H1 (cell line): ENCODE measurements at places on chromosomes 12 and 14. TPM values are rescaled to one million over a fixed set of nuclear protein-coding genes. Genes with fewer than 3 reads are reported as not detected.

DNA sequence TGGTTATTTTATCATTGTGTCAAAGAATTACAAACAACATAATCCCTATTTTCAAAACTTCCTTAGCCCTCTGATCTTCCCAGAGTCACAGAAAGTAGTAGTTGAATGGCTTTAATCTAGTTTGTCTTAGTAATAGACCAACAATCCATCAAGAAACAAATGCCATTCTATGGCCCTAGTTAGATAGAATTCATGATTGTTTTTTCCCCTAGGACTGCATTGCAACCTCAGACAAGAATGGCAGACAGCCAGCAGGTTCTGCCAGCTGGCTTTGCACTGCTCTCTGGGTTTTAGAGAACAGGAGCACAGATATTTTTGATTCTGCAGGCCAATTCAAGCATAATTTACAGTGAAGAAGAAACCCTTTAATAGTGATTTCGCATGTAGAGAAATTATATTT, 33.8 kb downstream of the SYT1 start:
- no peak overlapping the region for H3K4me3 ChIP-seq
- no peak for DNase-seq
- H3K4me1 ChIP-seq = no peaks in the 10 kb centered on the region
- H3K36me3 ChIP-seq = no peaks in the 10 kb centered on the region

DNA sequence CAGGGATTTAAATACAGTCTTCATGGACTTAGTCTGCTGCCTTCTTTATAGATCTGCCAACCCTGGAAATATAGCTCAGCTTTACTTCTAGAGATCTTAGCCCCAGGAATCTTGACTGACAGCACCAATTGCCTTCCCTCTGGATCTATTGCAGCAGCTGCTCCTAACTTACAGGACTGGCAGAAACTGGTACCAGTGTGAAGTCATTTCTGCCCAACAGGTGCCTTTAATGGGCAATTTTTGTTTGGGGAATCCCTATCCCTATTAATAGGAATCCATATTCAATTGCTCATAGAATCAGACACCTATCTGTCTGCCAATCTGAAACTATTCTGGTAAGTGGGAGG, 27.2 kb downstream of the SPX start:
- no peak overlapping the region for H3K27ac ChIP-seq
- no peaks in the 10 kb centered on the region for H3K36me3 ChIP-seq
- no peaks in the 10 kb centered on the region for H3K27me3 ChIP-seq
- no peak overlapping the region for H3K4me3 ChIP-seq
- no peaks in the 10 kb centered on the region for H3K4me1 ChIP-seq

OR4M1 gene
- total RNA-seq = not detected in 2 replicates

DNA sequence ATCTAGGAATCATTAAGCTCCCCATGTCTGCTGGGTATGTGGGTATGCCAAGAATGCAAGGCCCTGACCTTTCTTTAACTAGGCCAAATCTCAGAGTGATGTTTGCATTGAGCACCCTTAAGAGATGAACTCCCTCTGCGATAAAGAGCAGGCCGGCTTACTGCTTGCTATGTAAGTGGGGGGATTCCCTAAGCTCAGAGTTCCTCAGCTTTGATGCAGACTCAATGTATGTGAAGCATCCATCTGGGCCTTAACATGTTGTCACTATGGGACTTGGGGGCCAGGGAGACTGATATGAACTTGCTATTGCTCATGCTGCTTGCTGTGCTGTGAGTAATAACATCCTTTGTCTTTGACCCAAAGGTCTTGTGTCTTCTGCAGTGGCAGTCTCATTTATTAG, 149.7 kb downstream of the C12orf75 start:
- no peaks in the 10 kb centered on the region; the same call in 1 of the 2 replicates for H3K4me1 ChIP-seq
- H3K27ac ChIP-seq = no peak overlapping the region
- 0 out of 2 replicates have a peak, but pooled peaks cover 2% of the 10 kb centered on the region for H3K27me3 ChIP-seq
- DNase-seq = no peak
- H3K4me3 ChIP-seq = no peak overlapping the region

PTGER2 gene
- total RNA-seq = 1.2 TPM in 2 replicates

NFATC4 gene
- total RNA-seq = 47.3 and 51.2 TPM in 2 replicates

SPTSSA gene
- total RNA-seq = 23.5 and 24.9 TPM in 2 replicates

DNA sequence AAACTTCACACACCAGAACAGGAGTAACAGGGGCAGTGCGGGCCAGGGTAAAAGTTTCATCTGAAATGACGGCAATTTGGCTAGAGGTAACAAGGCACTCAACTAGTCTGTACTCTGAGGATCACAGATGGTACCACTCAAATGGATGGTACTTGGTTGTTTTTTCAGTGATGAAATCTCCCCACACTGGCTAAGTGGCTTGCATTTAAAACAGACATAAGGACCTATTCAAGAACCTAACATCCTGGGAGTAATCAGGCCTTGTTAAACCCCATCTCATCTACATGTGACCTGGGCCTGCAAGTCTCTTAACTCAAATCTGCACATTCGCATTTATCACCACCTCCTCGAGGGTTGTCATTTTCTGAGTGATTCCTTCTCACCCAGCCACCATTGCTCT, 90.8 kb downstream of the PRKAB1 start:
- no peaks in the 10 kb centered on the region for H3K4me1 ChIP-seq
- no peak overlapping the region for H3K27ac ChIP-seq
- H3K4me3 ChIP-seq = no peak overlapping the region
- H3K27me3 ChIP-seq = no peaks in the 10 kb centered on the region
- DNase-seq = no peak
- H3K36me3 ChIP-seq = peaks cover 48% of the 10 kb centered on the region

DNA sequence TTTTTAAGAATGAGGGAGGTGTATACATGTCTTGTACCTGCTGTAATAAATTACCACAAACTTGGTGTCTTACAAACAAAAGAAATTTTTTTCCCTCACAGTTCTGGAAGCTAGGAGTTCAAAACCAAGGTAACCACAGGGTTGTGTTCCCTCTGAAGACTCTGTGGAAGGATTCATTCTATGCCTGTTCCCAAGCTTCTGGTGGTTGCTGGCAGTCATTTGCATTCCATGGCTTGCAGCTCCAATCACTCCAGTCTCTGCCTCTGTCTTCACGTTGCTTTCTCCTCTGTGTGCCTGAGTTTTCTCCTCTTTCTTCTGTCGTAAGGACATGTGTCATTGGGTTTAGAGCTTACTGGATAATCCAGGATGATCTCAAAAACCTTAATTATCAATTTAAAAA, 15.4 kb upstream of the ZNF641 start:
- no peaks in the 10 kb centered on the region for H3K36me3 ChIP-seq
- DNase-seq = no peak
- no peaks in the 10 kb centered on the region for H3K27me3 ChIP-seq

- no peaks in the 10 kb centered on the region; the same call in 1 of the 2 replicates for H3K27me3 ChIP-seq
- no peak overlapping the region for H3K4me3 ChIP-seq
- no peak for DNase-seq
- H3K4me1 ChIP-seq = no peaks in the 10 kb centered on the region
- H3K27ac ChIP-seq = no peak overlapping the region
Observed at GRCh38 chr14:101789222-101789621, 27.7 kb downstream of the PPP2R5C start.

DNA sequence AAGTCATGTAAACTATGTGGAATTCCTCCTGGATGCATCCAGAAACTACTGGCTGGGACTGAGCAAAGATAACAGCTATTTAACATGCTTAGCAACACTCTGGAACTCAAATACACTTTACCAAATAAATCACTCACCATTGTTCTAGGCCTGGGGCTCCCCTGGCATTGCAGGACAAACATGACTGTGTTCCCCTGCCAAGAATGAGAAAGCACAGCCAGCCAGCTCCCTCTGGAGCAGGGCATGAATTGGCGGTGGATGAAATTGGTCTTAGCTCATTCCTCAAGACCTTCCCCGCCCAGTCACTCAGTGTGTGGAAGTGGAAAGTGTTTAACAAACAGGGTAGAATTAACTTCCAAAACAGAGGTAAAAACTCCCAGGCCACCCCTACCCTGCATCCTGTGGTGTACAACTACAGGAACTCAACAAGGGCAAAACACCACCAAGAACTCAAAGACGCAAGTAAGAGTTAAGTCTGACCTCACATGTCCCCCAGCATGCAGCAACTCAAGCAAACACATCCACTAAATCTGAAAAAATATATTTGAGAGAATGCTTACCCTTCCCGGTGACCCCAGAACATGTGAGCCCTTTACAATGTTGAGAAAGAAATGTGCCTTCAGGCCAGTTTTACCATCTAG, 58.4 kb upstream of the BDKRB2 start:
- H3K36me3 ChIP-seq = no peaks in the 10 kb centered on the region
- DNase-seq = peak; percentile 30
- H3K4me1 ChIP-seq = no peaks in the 10 kb centered on the region

GRCh38 chr14:50756300-50756699, 74.7 kb downstream of the NIN start:
- H3K36me3 ChIP-seq = peaks cover 8% of the 10 kb centered on the region; the same call in 1 of the 2 replicates
- no peak for DNase-seq
- no peaks in the 10 kb centered on the region for H3K4me1 ChIP-seq
- H3K27me3 ChIP-seq = no peaks in the 10 kb centered on the region

FGF23 gene
- 0.42 and 0.67 TPM in 2 replicates for total RNA-seq

LTBP2 gene
- 0.59 and 0.89 TPM in 2 replicates for total RNA-seq

- H3K27ac ChIP-seq = no peak overlapping the region
- no peaks in the 10 kb centered on the region for H3K4me1 ChIP-seq
- H3K36me3 ChIP-seq = peaks cover 35% of the 10 kb centered on the region
Observed at GRCh38 chr14:23146351-23146910, 27.4 kb upstream of the CEBPE start.

AMIGO2 gene
- total RNA-seq = 3.3 TPM in 2 replicates

MYO1H gene
- total RNA-seq = not detected in 2 replicates

- H3K4me3 ChIP-seq = no peak overlapping the region
- H3K27me3 ChIP-seq = no peaks in the 10 kb centered on the region
- H3K27ac ChIP-seq = no peak overlapping the region
- DNase-seq = no peak
Observed at GRCh38 chr12:27794818-27795584, 15.0 kb upstream of the MANSC4 start.

DNA sequence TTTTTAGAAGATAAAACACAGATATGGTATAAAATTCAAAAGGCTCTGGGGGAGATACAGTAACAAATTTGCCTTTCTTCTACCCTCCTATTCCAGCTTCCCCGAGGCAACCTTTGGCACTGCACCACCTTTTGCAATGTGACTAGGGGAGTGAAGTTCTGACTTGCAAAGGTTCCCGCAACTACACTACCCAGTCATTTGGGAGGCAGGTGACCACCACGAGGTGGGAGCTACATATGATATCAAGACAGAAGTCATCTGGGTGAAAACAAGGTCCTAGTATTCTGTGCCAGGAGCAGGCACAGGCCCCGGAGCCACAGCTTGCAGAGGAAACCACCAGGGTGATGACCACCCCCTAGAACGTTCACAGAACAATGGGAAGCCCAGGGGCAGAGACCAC, 141.5 kb downstream of the TTC7B start:
- H3K36me3 ChIP-seq = no peaks in the 10 kb centered on the region
- DNase-seq = no peak
- H3K4me1 ChIP-seq = no peaks in the 10 kb centered on the region
- no peaks in the 10 kb centered on the region for H3K27me3 ChIP-seq
- H3K27ac ChIP-seq = no peak overlapping the region
- no peak overlapping the region for H3K4me3 ChIP-seq

- no peak overlapping the region for H3K27ac ChIP-seq
- no peaks in the 10 kb centered on the region for H3K4me1 ChIP-seq
Observed at GRCh38 chr14:26917086-26917485, 319.3 kb upstream of the NOVA1 start.

A2M gene
- not detected in 2 replicates for total RNA-seq

- no peak for DNase-seq
- no peaks in the 10 kb centered on the region for H3K4me1 ChIP-seq
- no peak overlapping the region for H3K27ac ChIP-seq
- no peaks in the 10 kb centered on the region for H3K27me3 ChIP-seq
Observed at GRCh38 chr12:12759234-12759915, 26.1 kb upstream of the APOLD1 start.

TAS2R30 gene
- total RNA-seq = 0.75 and 1.0 TPM in 2 replicates

DNA sequence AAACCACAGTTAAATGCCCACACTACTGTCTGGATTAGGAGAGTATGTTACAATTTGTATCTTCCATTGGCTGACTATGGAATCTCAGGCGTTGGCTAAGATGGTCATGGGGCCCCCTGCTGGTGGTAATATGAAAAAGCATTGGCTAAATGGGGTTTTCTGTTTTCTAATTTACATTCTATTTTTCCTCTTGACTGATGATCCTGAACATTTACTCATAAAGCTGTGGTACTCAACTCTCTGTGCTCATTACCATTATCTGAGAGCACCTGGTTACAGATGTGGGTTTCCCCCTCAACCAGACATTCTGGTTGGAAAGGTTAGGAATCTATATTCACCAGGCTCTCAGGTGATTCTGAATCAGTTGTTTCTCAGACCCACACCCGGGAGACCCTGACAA, 64.8 kb downstream of the WSCD2 start:
- H3K27me3 ChIP-seq = no peaks in the 10 kb centered on the region
- H3K27ac ChIP-seq = no peak overlapping the region
- no peaks in the 10 kb centered on the region; the same call in 1 of the 2 replicates for H3K4me1 ChIP-seq
- H3K36me3 ChIP-seq = no peaks in the 10 kb centered on the region
- no peak overlapping the region for H3K4me3 ChIP-seq

DNA sequence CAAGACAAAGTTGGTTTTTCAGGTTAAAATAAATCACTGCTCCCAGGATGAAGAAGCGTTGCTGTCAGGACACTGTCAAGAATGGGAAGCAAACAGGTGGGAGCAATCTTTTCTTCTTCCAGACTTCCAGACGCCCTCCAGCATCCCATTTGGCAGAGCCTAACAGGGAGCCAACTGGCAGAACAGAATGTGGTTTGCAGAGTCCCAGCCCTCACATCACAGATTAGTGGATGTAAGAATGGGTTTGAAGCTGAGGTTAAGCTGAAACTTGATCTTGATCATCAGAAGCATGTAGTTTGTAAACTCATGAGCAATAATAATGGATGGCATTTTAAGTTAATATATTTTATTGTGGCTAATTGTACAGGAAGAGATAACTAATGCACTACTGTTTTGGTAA, 636.4 kb downstream of the SLC6A15 start:
- H3K36me3 ChIP-seq = no peaks in the 10 kb centered on the region
- H3K27me3 ChIP-seq = no peaks in the 10 kb centered on the region
- no peak for DNase-seq
- H3K27ac ChIP-seq = no peak overlapping the region
- no peak overlapping the region for H3K4me3 ChIP-seq
